Neural progenitor cell (in vitro differentiated cells): ENCODE measurements at places on chromosomes 6 and 20. TPM values are rescaled to one million over a fixed set of nuclear protein-coding genes. Genes with fewer than 3 reads are reported as not detected.

GRCh38 chr6:30325873-30326525 lies 728 bp upstream of the TRIM39 start:
- peaks cover 22% of the 10 kb centered on the region for H3K4me1 ChIP-seq
- peak overlapping the region; percentile 74 for H3K27ac ChIP-seq
- H3K4me3 ChIP-seq = peak overlapping the region; percentile 79
- H3K36me3 ChIP-seq = no peaks in the 10 kb centered on the region

- no peak overlapping the region for H3K4me3 ChIP-seq
- no peaks in the 10 kb centered on the region for H3K4me1 ChIP-seq
- H3K36me3 ChIP-seq = no peaks in the 10 kb centered on the region
- no peak overlapping the region for H3K27ac ChIP-seq
These were observed 71.3 kb upstream of the TNFRSF21 start for GRCh38 chr6:47381036-47381435.

- H3K4me3 ChIP-seq = no peak overlapping the region
- H3K27me3 ChIP-seq = no peaks in the 10 kb centered on the region
- H3K36me3 ChIP-seq = no peaks in the 10 kb centered on the region
These were observed 73.2 kb downstream of the PSMG4 start for GRCh38 chr6:3331971-3332370.

DNA sequence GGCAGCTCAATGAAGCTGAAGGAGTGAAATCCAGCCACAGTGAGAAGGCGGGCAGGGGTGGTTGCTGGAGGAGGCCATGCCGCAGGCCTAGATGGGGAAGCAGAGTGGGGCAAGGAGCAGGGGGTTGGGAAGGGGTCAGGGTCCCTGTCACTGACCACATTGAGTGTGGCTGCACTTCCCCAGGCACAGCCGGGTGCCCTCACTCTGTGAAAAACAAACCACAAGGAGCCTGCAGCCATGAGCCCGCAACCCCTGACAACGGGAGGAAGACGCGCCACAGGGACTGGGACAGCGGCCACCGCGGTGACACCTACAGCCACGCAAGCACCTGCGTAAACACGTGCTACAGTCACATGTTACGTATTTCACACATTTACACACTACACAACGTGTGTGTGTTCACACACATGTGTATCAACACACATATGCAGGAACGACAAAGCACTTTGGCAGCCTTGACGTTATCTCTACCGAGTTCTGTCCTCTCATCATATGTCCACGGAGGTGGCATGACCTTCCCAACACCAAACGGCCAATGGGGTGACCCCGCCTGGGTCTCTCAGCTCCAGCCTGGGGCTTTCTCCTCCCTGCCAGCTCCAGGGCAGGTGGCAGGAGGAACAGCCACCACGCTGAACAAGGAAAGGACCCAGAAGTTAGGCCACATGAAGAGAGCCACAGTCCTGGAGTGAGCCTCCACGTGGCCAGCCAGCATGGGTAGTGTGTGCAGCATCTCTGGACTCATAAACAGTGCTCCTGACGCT lies 137.6 kb upstream of the RPS6KA2 start:
- peaks cover 11% of the 10 kb centered on the region for H3K4me1 ChIP-seq
- no peak for DNase-seq
- H3K36me3 ChIP-seq = no peaks in the 10 kb centered on the region
- H3K27me3 ChIP-seq = no peaks in the 10 kb centered on the region

SAMD3 gene
- 0.19 and 2.0 TPM in 2 replicates for total RNA-seq

- DNase-seq = peak; percentile 24
- H3K4me1 ChIP-seq = no peaks in the 10 kb centered on the region
- no peaks in the 10 kb centered on the region for H3K27me3 ChIP-seq
- H3K4me3 ChIP-seq = no peak overlapping the region
- peaks cover 52% of the 10 kb centered on the region for H3K36me3 ChIP-seq
These were observed 12.8 kb downstream of the ESF1 start for GRCh38 chr20:13771853-13772453.

GRCh38 chr6:130421585-130421984 lies 55.8 kb downstream of the TMEM200A start:
- H3K27me3 ChIP-seq = no peaks in the 10 kb centered on the region
- DNase-seq = no peak
- H3K4me3 ChIP-seq = no peak overlapping the region
- H3K4me1 ChIP-seq = peaks cover 8% of the 10 kb centered on the region
- no peak overlapping the region for H3K27ac ChIP-seq

PTGIS gene
- total RNA-seq = 31.3 and 35.6 TPM in 2 replicates

- H3K27ac ChIP-seq = no peak overlapping the region
- no peak for DNase-seq
- H3K4me3 ChIP-seq = no peak overlapping the region
- H3K4me1 ChIP-seq = peaks cover 17% of the 10 kb centered on the region
- no peaks in the 10 kb centered on the region for H3K27me3 ChIP-seq
These were observed 184.3 kb downstream of the EDN1 start for GRCh38 chr6:12474167-12475140.

SNX3 gene
- total RNA-seq = 67.8 and 122 TPM in 2 replicates

DNA sequence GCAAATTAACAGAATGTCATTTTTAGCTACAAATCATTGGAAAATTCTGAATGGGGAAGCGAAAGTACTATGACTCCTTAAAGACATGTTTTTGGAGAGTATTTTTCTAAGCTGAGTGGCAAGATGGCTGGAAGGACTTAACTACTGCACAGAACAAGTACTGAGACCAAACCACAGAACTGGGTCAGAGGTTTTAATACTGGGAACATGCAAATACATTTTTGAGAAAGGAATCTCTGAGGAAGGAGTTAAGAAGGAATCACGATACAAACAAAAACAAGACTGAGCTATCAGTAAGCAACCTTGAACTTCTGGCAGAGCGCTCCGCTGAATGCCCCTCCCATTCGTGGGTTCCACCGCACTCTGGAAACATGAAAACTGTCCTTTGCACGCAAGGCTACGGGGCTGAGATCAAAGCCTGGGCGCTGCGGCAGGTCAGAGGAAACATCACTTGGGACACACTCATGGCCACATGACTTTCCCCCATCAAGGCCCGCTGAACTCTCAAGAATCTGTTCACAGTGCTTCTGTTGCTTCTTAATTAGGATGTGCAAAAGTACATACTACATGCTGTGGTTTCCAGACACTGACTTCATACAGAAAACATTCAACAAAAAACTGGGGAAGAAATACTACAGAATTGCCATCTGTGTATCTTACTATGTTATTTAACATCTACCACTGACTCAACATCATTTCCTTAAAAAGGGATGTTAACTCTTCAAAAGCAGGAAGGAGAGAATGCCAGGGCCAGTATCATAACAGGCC lies 27.8 kb downstream of the SLC23A2 start:
- peaks cover 6% of the 10 kb centered on the region for H3K4me1 ChIP-seq
- H3K27ac ChIP-seq = no peak overlapping the region
- no peaks in the 10 kb centered on the region for H3K36me3 ChIP-seq
- H3K4me3 ChIP-seq = no peak overlapping the region

GRCh38 chr20:8212286-8212685 lies 80.2 kb downstream of the PLCB1 start:
- no peak overlapping the region for H3K27ac ChIP-seq
- H3K4me1 ChIP-seq = peaks cover 53% of the 10 kb centered on the region
- H3K36me3 ChIP-seq = no peaks in the 10 kb centered on the region
- no peak for DNase-seq
- H3K27me3 ChIP-seq = no peaks in the 10 kb centered on the region
